ENCODE measurements at places on chromosomes 5 and 9.

DNA sequence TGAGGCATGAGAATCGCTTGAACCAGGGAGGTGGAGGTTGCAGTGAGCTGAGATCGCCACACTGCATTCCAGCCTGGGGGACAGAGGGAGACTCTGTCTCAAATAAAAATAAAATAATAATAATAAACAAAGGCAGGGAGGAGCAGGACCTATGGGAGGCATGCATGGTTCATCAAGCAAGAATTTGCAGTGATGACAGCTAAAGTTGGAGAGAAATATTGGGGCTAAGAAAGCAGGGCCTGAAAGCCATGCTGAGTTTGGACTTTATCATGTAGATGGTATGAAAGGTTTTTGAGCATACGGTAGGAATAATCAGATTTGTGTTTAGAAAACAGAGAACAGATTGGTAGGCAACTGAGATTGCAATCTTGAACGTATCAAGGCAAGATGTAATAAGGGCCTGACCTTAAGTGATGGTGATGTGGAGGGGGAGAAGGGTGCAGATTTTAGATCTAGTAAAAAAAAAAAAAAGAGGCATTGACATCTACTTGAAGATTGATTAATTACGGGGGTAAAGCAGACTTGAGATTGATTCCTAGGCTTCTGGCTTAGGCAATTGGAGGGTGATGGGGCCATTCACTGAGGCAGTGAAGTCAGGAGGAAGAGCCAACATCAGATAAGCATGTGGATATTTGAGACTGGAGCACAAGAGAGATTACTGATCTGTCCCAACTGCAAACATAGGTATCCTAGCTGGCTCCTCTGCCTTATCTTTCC is 50.7 kb downstream of the CFAP95 start:
- no peak overlapping the region for H3K27ac ChIP-seq
- DNase-seq: no peak
- H3K27me3 ChIP-seq: peaks cover 13% of the 10 kb centered on the region
- H3K4me3 ChIP-seq: no peak overlapping the region

DNA sequence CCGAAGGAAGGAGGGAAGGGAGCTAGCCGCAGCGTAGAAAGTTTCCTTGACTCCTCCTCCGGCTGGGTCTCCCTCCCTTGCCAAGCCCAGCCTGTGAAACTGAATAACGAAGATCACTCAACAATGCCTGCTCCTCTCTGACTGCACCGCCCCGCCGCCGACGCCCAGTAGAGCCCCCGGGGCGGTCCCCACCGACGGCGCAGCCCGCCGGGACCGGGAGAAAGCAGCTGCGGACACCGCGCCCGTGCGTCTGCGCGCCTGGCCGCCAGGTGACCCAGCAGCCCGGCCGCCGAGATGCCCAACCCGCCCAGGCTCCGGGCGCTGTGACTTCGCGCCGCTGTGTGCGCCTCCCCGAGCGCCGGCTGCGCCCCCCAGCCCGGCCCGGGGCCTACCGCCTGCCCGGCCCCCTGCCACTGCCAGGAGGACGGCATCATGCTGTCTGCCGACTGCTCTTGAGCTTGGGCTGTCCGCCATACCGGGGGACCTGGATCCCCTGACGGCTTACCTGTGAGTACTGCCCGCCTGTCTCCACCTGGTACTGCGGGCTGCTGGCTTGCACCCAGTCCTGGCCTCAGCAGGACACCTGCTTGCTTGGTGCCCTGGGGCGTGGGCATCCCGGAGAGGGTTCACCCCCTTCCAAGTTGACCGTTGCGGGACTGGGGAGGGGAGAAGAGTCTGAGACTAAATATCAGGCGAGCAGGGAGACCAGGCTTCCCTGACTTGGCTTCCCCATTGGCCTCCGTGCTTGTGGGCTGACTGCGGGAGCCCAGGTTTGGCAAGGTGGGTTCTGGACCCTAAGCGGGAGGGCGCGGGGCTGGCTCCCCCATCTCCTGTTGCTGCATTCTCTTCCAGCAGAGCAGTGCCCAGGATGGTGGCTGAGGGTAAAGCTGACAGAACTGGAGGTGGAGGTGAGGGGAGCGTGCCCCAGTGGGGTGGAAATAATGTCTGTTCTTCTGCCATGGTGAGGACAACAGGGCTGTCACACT is 26.2 kb upstream of the SPTLC1 start:
- no peak for DNase-seq
- peaks cover 31% of the 10 kb centered on the region for H3K27me3 ChIP-seq
- no peaks in the 10 kb centered on the region for H3K36me3 ChIP-seq

DNA sequence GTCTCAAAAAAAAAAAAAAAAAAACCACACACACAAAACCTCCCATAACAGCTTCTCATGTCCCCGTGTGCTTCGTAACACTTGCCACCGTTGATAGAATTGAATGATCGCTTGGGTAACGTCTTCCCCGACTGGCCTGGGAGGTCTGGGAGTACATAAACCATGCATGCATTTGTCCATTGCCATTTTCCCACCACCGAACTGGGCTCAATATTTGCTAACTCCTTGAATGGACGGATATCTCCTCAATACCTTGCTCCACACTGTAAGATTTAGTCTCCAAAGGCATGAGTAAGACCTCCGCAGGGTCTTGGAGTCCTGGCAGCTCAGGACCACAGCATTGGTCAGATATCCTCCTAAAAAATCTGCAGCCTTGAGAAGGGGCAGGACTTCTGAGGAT is 3.2 kb upstream of the P4HA2 start:
- H3K4me1 ChIP-seq: peaks cover 33% of the 10 kb centered on the region
- no peak for DNase-seq
- no peak overlapping the region for H3K27ac ChIP-seq
- H3K36me3 ChIP-seq: peaks cover 7% of the 10 kb centered on the region

DNA sequence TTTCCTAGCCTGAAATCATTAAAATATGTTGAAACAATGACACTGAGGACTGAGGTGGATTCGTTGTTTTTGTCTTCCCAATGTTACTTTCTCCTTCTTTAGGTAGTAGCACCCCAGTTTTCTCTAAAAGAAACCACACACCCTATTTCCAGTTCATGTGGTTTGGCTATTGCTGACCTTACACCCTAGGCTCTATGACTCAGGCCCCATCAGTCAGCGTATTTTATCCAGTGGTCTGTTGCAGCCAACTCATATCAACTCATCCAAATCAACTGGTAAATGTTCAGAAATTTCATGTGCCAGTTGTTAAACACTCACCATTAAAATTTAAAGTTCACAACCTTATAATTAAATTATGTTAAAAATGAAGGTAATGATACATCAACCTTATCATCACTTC is 44.6 kb upstream of the NFIB start:
- H3K36me3 ChIP-seq: no peaks in the 10 kb centered on the region
- no peak for DNase-seq
- H3K4me3 ChIP-seq: no peak overlapping the region
- H3K4me1 ChIP-seq: no peaks in the 10 kb centered on the region

GRCh38 chr5:126480824-126481223 is 57.6 kb downstream of the GRAMD2B start:
- H3K27ac ChIP-seq: no peak overlapping the region
- DNase-seq: no peak
- peaks cover 33% of the 10 kb centered on the region for H3K36me3 ChIP-seq
- no peaks in the 10 kb centered on the region for H3K4me1 ChIP-seq

DNA sequence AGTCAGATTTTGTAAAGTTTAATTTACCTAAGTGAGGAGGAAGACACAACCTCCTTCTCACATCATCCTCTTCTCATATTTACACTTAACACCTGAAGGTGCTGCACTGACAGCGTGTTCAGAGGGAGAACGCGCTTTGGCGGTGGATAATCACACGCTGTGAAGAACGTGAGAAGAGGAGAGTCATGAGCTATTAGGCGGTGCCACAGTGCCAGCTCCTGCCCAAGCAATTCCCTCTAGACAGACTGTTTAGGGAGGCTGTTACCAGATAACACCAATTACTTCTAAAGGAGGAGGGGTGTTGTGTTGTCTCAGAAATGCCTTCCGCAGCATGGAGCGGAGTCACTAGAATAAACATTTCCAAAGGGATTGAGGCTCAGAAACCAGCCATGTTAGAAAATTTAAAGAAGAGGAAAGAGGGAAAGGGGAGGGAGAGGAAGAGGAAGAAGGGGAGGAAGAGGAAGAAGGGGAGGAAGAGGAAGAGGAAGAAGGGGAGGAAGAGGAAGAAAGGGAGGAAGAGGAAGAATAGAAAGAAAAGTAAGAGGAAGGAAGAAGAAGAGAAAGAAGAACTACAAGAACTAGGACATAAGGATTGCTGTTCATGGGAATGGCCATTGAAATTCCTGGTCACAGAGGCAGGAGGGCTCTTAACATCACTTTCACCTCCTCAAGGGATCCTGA is 37.3 kb upstream of the WWC1 start:
- no peaks in the 10 kb centered on the region for H3K27me3 ChIP-seq
- no peaks in the 10 kb centered on the region for H3K36me3 ChIP-seq
- H3K27ac ChIP-seq: no peak overlapping the region
- H3K4me3 ChIP-seq: no peak overlapping the region
- H3K4me1 ChIP-seq: peaks cover 5% of the 10 kb centered on the region

DNA sequence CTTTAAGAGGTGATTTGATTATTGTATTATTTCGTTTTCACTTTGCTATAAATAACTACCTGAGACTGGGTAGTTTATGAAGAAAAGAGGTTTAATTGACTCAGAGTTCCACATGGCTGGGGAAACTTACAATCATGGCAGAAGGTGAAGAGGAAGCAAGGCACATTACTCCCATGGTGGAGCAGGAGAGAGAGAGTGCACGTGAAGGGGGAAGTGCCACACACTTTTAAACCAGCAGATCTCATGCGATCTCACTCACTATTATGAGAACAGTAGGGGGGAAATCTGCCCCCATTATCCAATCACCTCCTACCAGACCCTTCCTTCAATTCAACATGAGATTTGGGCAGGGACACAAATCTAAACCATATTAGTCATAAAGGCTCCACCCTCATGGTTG is 36.1 kb upstream of the NDFIP1 start:
- no peak overlapping the region for H3K4me3 ChIP-seq
- H3K27me3 ChIP-seq: peaks cover 2% of the 10 kb centered on the region
- H3K4me1 ChIP-seq: peaks cover 45% of the 10 kb centered on the region
- DNase-seq: no peak
- H3K27ac ChIP-seq: peak overlapping the region; percentile 73

GRCh38 chr5:65327582-65327981 is 154.1 kb downstream of the ADAMTS6 start:
- H3K36me3 ChIP-seq: no peaks in the 10 kb centered on the region
- no peaks in the 10 kb centered on the region for H3K4me1 ChIP-seq
- H3K27me3 ChIP-seq: no peaks in the 10 kb centered on the region
- no peak overlapping the region for H3K27ac ChIP-seq
- no peak overlapping the region for H3K4me3 ChIP-seq

- no peak for DNase-seq
- no peak overlapping the region for H3K27ac ChIP-seq
- no peaks in the 10 kb centered on the region for H3K36me3 ChIP-seq
- no peaks in the 10 kb centered on the region for H3K27me3 ChIP-seq
- no peak overlapping the region for H3K4me3 ChIP-seq
- H3K4me1 ChIP-seq: no peaks in the 10 kb centered on the region
These were observed 957.8 kb upstream of the TYRP1 start for GRCh38 chr9:11735391-11735790.

- peaks cover 6% of the 10 kb centered on the region for H3K27me3 ChIP-seq
- no peak overlapping the region for H3K4me3 ChIP-seq
- no peak for DNase-seq
- H3K36me3 ChIP-seq: no peaks in the 10 kb centered on the region
- H3K27ac ChIP-seq: no peak overlapping the region
These were observed 216.9 kb downstream of the C9orf50 start for GRCh38 chr9:129403779-129404620.

DNA sequence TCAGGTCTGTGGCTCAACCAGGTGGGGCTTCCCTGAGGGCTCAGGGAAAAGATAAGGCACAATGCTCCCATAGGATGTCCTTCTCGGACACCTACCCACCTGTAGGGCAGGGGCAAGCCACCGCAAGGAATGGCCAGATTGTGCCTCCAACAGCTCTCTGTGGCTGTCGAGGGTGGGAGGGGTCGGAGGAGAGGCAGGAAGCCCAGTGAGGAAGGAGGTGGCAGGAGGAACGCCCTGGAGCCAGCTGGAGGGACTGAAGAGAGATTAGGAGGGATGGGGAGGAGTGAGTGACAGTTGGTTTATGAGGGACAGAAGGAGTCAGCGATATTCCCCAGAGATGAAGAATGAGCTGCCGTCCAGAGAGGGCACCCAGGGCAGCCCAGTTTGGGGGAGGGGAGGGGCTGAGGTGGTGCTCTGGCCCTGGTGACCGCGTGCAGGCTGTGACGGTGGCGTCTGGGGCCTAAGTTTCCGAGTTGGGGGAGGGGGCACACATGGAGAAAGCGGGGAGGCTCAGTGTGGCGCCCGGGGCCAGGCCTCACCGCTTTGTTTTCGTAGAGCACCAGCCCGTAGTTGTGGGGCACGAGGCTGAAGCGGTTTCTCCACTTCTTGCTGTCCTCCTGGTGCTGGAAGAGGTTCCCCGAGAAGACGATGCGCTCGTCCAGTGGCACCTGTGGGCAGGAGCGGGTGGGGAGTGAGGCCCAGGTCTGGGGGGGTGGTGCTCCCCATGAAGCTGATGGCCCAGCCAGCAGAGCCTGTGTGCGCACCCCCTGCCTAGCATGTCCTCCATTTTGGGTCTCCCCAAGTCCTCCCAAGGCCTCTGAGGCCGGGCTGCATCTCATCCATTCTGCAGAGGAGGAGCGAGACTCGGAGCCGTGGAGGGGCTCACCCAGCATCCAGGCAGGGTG is 75.6 kb downstream of the LRSAM1 start:
- H3K36me3 ChIP-seq: peaks cover 51% of the 10 kb centered on the region
- H3K4me3 ChIP-seq: no peak overlapping the region
- DNase-seq: no peak
- no peaks in the 10 kb centered on the region for H3K4me1 ChIP-seq
- H3K27me3 ChIP-seq: no peaks in the 10 kb centered on the region

DNA sequence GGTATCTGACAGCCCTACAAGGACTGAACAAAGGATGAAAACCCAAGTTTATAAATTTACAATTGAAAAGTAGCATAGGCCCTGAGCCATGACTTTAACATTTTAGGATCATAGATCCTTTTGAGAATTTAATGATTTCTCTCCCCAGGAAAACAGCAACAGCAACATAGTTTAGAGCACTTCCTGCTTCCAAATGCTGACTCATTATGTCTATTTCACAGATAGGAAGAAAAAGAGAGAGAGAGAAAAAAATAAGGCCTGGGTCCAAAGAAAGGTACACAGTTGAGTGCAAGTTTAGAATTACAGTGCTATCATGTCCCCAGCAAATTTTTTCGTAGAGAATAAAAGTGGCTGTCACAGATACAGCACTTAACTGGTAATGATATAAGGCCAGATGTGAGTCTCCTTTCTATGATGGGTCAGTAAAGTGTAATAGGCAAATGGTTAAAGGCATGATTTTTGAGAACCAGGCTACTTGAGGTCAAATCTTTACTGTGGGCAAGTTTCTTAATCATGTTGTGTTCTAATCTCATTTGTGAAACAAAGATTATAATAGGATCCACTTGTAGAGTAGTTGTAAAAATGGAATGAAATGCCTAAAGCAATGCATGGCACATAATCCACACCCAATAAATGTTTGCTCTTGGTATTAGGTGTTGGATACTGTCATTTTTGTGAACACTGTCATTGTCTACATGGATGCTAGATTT is 12.3 kb upstream of the PPP2R2B start:
- H3K4me3 ChIP-seq: no peak overlapping the region
- peaks cover 6% of the 10 kb centered on the region for H3K27me3 ChIP-seq
- H3K27ac ChIP-seq: no peak overlapping the region
- no peaks in the 10 kb centered on the region for H3K36me3 ChIP-seq
- DNase-seq: no peak

Data from activated T-helper 2 cell treated with anti-CD3 and anti-CD28 coated beads, Interferon-gamma antibody, Interleukin-2, Interleukin-4, amounts not matched to agents 10 μg/mL and 5 μg/mL and 100 μg/mL, durations not matched to agents 14 hours and 24 hours and 36 hours (primary cell).